Anterior cingulate cortex (tissue), 58 donors: ENCODE measurements at places on chromosomes 13 and 19.

GRCh38 chr19:46915386-46915785 is 54.6 kb downstream of the ARHGAP35 start:
- no peak for DNase-seq

DNA sequence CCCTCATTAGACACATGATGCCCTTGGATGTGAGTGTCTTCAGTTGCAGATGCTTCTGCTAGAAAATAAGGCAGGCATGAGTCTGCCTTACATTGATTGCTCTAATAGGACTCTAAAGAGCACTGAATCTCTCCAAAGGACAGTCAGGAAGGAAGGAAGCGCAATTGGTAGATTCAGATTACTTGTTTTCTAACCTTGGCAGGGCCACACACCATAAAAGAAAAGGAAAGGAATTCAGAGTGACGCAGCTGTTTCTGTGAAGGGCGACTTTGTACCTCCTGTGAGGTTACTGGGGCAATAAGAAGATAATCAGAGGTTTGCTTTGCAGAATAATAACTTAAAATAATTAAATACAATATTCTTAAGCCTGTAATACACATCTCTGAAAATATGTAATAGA is 48.0 kb downstream of the FRY start:
- no peak for DNase-seq

- no peak for DNase-seq
These were observed 121.8 kb downstream of the KCTD12 start for GRCh38 chr13:76764429-76764828.

DNA sequence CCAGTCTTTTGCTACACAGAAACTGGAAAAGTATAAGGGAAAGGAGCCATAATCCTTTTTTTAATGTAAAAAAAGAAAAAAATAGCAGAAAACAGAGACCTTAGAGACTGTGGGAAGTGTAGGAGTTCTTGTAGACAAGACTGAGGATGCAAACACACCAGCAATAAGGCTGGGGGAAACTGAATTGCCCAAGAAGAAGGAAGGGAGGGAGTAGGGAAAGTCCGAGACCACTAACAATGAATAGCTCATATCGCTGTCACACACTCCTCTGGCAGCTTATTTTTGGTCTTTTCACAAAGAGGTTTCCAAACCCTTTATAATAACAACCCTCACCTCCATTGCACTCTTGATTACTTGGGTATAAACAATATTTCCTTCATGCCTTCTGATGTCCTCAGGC is 952.0 kb downstream of the SLITRK5 start:
- no peak for DNase-seq

- no peak for DNase-seq
These were observed 2.2 kb upstream of the TMEM161A start for GRCh38 chr19:19140476-19140875.

DNA sequence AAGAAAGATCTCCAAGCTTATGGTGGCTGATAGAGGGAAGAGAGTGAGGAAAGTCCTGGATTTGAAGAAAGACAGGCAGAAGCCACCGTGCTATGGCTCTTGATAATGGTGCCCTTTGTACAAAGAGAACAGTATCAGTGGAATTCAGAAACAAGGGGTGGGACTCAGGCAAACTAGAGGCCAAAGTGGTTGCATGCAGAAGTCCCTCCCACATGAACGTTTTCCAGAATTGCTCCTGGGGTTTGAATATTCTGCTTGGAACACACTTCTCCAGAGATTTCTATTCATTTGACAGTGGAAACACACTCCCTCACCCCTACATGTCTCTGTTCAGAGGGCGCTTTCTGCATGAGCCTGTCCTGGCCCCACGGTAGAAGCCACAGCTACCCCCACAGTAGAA is 10.1 kb upstream of the MBNL2 start:
- no peak for DNase-seq

DNA sequence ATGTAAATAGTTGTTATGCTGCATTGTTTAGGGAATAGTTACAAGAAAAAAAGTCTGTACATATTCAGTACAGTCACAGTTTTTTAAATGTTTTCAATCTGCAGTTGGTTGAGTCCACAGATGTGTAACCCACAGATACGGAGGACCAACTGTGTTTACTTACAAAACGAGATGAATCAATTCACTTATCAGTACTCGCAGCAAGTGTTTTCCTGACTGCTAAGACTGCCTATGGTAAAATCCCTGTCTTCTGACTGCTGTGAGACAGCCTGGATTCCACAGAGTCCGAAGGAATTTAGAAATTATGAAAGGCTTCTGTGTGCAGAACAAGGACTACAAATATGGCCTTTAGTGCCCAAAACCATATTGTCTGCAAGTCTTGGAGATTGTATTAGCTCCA is 45.7 kb upstream of the C1QTNF9 start:
- DNase-seq, result no peak

DNA sequence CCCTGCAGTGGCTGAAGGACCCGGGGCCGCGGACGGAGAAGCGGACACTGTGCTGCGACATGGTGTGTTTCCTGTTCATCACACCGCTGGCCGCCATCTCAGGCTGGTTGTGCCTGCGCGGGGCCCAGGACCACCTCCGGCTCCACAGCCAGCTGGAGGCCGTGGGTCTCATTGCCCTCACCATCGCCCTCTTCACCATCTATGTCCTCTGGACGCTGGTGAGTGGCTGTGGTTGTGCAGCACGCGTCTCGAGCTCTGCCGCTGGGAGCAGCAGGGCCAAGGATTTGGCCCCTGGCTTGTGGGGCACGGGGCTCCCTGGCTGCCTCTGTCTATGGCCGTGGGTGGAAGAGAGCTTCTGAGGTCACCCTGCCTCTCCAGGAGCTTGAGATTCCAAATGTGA is 14.1 kb upstream of the HNRNPM start:
- DNase-seq, result no peak

DNA sequence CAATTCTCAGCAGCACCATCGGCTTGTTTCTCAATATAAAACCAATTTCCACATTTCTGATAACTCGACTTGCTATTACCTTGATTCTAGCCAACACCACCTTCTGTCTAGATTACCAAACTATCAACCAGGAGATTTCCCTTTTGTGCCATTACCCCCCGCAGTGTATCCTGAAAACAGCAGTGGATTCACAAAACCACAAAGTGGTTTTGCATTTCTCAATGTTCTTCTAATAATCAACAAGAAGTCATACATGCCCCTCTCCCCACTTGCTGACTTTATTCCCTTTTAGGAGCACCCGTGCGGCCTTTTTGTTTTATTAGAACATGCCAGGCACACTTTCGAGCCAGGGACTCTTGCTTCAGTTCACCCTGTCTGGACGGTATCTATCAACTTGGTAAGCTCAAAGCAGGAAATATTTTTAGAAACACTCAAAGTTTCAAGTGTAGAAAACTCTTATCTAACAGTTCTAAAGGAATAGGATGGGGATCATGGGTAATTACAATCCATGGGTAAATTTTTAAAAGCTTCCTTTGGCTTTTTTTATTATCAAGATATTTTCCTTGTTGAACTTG is 967.4 kb downstream of the EFNB2 start:
- DNase-seq, result no peak

DNA sequence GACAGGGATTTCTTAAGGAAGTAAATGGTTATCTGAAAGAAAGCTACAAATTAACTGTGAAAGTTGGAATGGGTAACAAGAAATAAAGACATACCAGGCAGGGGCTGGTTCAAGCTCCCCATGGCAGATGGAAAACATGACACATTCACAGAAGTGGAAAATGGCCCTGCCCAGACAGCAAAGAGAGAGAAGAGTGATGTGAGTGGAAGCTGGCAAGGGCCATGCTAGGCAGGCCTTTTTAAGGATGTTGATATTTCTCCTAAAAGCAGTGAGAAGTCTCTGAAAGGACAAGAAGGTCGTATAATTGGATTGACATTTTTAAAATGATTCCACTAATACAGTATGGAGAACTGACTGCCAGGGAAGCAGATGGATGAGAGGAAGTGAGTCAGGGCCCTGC is 3.3 kb upstream of the FFAR2 start:
- DNase-seq, result no peak

GRCh38 chr19:18046059-18046718 is 38.2 kb downstream of the ARRDC2 start:
- no peak for DNase-seq

GRCh38 chr19:47109177-47109540 is 4.4 kb downstream of the ZC3H4 start:
- DNase-seq, result no peak

DNA sequence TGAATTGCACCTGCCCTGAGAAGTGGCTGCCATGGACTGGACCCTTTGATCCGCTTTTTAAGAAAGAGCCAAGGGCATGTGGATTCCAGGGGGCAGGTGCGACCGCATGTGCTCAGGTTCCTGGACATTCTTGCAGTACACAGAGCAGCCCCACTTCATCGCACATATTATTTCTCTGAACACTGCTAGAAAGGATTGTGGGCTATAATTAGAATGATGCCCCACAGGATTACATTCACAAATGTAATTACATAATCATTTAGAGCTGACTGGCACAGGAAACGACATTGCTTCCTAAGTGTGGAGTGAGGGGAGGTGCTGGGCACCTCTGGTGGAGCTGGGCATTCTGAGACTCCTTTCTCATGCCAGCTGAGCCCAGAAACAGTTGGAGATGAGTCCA is 37.5 kb upstream of the VSTM2B start:
- no peak for DNase-seq

- DNase-seq, result no peak
These were observed 6.1 kb downstream of the KDM4B start for GRCh38 chr19:4974880-4975469.

- no peak for DNase-seq
These were observed 42.0 kb upstream of the RXFP2 start for GRCh38 chr13:31697290-31697689.

DNA sequence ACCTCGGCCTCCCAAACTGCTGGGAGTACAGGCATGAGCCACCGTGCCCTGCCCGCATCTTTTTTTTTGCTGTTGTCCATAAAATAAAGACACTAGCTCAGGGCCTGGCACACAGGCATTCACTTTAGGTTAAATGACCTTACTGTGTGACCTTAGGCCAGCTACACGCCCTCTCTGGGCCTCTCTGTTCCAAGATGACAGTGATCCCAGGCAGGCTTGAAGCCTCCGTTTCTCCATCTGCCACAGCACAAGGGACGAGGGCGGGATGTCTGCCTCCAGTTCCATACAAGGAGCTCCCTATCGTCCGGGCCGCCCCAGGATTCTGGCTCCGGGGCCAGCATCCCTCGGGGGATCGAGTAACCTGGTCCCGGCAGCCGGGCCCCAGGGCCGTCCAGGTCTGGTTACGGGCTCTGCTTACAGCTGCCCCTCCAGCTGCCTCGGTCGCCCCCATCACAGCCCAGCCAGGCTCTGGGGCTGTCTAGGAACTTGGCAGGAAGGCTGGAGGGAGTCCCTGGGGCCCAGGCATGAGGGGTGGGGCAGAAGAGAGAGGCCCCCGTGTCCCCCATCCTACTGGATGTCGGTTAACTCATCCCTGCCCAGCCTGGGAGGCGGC is 11.9 kb upstream of the SEMA6B start:
- no peak for DNase-seq

DNA sequence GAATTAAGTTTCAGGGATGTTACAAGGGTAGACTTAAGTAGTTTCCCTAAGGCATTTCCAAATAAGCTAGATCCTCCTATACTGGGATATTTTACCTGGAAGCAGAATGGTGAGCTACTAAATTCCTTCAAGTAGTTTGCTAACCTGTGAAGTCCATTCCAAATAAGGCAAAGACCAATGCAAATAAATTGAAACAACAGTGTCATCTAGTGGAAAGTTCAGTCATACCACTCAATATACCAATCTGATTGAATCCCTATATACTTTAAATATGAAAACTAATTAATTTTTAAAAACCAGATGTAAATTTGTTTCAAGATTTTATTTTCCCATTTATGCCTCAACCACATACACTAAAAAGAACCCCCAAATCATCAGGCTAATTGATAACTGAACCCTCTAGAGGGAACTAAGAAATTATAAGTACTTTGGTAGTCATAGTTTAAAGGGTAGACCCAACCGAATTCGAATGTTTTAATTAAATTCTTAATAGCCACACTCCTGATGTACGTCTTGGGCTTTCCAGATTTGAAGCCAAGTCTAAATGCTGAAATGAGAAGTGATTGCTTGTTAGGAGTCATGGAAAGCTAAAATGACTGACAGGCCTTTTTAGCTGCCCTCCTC is 223.7 kb downstream of the TBC1D4 start:
- DNase-seq, result no peak

DNA sequence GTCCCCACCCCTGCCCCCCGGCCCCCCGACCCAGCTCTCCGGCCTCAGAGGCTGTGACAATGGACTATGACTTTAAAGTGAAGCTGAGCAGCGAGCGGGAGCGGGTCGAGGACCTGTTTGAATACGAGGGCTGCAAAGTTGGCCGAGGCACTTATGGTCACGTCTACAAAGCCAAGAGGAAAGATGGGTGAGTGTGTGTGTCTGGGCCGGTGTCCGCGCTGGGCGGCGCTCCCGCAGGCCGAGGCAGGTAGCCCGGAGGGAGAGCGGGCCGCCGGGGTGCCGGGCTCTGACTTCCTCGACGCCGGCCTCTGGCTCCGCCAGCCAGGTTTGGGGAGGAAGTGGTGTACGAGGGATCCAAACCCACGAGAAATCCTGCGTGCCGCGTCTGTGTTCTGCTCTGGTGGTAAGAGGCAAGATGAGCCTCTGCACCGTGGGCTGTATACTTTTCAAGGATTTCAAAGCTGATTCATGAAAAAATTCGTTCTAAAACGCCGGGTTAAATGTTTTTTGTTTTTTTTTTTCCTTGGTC is 718 bp downstream of the CDK8 start:
- peak; percentile 35 for DNase-seq

DNA sequence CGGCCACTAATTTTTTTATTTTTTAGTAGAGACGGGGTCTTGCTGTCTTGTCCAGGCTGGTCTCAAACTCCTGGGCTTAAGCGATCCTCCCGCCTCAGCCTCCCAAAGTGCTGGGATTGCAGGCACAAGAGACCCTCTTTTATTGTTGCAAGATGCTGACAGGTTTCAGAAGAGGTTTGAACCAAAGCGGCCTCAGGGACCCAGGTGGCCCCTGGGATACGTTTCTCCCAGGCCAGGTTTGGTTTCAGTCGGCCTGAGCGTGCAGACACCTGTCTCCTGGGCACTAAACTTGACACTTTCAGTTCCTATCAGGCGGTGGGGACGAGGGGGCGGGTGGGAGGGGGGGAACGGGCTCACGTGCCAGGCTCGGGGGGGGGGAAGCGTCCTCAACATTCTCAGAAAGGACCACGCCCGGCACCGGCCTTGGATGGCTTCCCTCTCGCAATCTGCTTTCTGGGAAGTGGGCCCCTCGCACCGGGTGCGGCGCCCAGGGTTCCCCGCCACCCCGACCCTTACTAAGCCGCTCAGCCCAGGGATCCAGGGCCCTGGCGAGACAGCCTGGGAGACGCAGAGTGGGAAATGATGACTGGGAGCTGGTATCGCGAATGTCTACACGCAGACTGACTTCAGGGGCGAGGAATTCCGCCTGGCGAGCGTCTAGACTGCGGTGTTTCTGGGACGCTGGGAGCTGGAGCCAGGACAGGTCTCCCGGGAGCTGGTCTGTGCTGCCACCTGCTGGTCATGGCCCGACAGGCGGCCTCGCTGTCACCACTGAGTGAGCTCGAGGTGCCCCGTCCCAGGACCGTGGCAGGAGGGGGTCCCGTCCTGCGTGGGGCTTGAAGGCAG is 91.6 kb downstream of the GNG7 start:
- peak; percentile 56 for DNase-seq
